ENCODE measurements at places on chromosomes 4 and X.

GRCh38 chr4:139841464-139842195, 176.0 kb downstream of the MGST2 start:
- no peak for DNase-seq

GRCh38 chr4:152218576-152218975, 317.3 kb downstream of the FBXW7 start:
- no peak for DNase-seq

GRCh38 chr4:183637461-183637860, 21.5 kb downstream of the RWDD4 start:
- no peak for DNase-seq

DNA sequence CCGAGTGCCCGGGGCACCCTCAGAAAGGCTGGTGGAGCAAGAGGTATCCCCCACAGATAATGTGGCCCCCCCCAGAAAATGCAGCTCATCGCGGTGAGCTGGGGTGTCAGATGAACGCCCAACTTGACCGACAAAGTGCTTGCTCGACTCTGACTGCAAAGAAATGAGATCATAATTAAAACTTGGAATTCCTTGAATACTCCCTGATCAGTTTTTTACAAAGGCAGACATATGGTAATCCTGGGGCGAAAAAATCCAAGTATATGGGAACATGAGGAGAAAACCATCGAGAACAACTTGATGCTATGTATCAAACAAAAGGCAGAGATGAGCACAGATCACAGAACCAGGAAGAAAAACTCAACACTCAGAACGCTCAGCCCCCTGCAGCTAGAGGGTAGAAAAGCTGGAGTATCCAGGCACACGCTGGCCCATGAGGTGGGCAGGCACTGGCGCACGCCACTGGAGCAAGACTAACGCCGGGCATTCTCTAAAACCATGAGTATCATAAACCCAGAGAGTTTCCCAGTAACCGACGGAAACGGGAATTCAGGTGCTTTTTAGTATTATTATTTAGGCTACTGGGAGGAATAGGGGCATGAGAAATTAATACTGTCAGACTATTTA, 127.3 kb downstream of the AFAP1 start:
- no peak for DNase-seq
